ENCODE measurements at places on chromosomes 4 and X.

- DNase-seq, result no peak
Observed at GRCh38 chrX:97021680-97022079, 138.0 kb downstream of the RPA4 start.

GRCh38 chr4:151276787-151277562, at the start of gene PRSS48:
Gene PRSS48, plus strand, starts transcription at chr4:151277161. Its CDS starts 12 bp downstream, at chr4:151277173.
- peak; percentile 97 for DNase-seq

- no peak for DNase-seq
Observed at GRCh38 chr4:38703635-38704034, 39.6 kb downstream of the KLF3 start.

GRCh38 chrX:112687189-112687691, 7.5 kb upstream of the LHFPL1 start:
- no peak for DNase-seq

Data from posterior cingulate gyrus (tissue), 11 donors.